ENCODE measurements at places on chromosomes 7 and 10.

GRCh38 chr7:104264285-104264684 is 56.5 kb upstream of the ORC5 start:
- no peak for DNase-seq

- no peak for DNase-seq
Measured at GRCh38 chr10:78890506-78890905, 178.3 kb upstream of the ZMIZ1 start.

GRCh38 chr10:130021383-130021950 is 57.4 kb upstream of the EBF3 start:
- no peak for DNase-seq

DNA sequence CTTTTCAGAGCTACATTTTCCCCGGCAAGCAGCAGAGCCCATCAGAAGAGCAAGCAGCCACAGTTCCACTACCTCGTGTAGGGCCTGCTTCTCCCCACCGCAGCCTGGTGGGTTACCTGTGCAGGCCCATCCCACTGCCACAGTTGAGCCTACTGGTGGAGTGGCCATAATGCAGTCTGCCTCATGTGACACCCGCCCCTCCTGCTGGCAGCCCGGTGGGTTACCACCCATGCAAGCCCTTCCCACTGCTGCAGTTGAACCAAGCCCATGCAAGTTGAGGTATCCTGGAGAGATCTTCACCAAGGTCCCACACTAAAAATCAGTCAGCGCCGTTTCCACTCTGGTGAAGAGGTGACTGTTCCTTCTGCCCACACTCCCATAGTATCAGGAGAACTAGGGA is 32.1 kb upstream of the CNNM1 start:
- no peak for DNase-seq

DNA sequence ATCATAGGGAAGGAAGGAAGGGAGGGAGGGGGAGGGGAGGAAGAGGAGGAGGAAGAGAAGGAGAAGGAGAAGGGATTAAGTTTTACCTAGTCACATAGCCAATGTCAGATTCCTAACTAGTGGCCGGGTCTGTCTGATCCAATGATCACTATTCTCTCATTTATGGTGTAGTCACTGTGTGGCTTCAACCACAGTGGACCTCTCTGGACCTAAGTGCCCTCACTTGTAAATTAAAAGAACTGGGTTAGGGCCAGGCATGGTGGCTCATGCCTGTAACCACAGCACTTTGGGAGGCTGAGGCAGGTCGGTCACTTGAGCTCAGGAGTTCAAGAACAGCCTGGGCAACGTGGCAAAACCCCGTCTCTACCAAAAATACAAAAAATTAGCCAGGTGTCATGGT is 6.6 kb upstream of the SERPINE1 start:
- DNase-seq, result no peak

DNA sequence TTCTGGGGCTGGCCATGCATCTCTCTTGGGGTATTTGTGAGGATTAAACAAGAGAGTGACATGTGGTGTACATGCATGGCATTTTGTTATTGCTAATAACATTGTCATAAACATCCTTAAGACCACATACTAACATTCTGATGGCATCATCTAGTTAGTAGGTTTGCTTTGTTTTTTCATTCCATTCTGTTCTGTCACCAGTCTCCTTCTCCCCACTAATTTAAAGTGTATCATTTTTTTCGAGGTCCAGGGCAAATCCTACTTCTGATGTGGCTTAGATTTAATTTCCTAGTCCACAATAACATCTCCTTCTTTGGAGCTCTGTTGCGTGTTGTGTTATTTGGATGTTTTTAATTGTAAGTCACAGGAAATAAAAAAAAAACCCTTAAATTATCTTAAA is 248.1 kb downstream of the LRMDA start:
- no peak for DNase-seq

- DNase-seq, result no peak
Measured at GRCh38 chr10:110219884-110220283, 12.5 kb downstream of the MXI1 start.

- DNase-seq, result no peak
Measured at GRCh38 chr10:79074732-79075131, 6.0 kb downstream of the ZMIZ1 start.

GRCh38 chr7:25279705-25280104 is 51.4 kb upstream of the NPVF start:
- DNase-seq, result no peak

DNA sequence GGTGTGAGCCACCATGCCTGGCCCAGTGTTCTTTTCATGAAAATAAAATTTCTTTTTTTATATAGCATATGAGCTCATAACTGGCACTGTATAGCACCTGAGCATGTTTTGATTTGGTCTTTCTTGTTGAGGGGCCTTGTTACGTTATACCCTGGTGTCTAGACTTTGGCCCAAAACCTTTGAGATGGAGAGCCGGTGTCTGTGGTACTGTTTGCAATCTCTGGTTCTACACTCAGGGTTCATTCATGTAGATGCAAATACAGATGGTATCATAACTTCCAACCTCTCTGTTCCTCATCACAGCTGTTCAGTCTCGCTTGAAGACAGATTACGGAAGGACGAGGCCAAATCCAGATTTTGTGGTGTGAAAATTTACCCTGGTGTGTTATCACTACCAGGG is at the start of gene TAS2R5:
TSS of gene TAS2R5 (plus strand) at position 301 of the 400 bp plus-strand sequence. CDS start 145 bp downstream, outside the sequence.
- DNase-seq, result no peak

- DNase-seq, result no peak
Measured at GRCh38 chr10:87750001-87750671, 67.9 kb downstream of the ATAD1 start.

DNA sequence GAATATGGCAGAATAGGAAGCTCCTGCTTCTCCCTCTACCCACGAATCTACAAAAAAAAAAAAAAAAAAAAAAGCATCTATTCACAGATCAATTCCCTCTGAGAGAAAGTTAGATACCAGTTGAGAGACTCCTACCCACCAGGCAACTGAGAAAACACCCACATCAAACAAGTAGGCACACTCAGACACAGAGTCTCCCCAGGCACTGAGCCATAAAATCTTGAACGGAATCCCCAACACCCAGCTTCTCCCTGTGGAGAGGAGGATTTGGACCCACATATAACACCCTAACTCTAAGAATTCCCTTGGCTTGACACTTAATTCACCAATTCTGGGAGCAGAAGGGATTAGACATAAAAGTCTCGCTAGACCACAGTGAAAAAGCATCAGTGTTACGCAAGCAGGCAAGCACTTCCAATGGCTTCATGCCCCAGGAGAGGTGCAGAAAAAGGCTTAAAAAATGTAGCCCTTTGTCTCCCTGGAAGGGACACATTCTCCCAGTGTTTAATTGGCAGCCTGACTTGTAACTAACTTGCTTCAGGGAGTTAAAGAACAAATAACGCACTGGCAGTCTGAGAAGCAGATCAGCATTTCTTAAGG is 192.2 kb downstream of the ELAPOR2 start:
- DNase-seq, result no peak

GRCh38 chr10:31876652-31877352 is 51.8 kb downstream of the ARHGAP12 start:
- no peak for DNase-seq

- no peak for DNase-seq
Measured at GRCh38 chr7:18165166-18165565, 137.5 kb upstream of the PRPS1L1 start.

DNA sequence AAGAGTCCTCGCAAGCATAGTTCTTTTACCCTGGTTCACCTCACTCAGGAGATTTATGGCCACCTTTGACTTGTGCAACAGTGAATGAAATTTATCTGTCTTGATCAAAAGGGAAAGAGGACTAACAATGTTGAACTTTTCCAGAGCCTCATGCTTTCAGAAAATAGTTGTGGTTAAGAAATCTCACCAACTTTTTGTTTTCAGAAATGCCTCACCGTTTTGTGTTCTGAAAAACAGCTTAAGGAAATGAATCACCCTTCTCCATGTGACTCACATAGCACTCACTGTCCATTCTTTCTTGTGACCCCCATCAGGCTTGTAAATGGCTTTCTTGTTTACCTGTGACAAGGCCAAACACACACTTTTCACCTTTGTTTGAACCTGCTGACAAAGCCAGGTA is 148.6 kb upstream of the FAM3C start:
- no peak for DNase-seq

- no peak for DNase-seq
Measured at GRCh38 chr10:70509757-70510147, 31.2 kb downstream of the PALD1 start.

DNA sequence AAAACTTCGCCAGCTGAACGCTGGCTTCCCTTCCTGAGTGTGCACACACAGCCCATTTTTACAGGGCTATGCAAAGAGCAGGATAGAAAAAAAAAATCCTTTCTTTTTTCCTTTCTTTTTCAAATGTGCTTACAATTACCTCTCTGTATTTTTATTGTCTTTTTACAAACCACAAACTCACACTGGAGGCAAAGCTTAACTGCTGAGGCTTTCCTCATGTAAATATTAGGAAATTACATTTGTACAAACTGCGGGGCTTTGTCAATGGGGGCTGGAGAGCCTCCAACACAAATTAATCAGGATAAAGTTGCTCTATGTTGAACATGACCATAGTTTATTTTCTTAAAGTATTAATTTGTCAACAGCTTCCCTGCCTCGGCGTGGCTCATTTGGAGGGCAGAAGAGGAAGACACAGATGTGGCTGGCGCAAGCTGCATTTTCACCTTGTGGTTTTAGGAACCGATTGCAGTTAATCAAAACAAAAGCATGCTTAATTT is 411.7 kb upstream of the MKI67 start:
- no peak for DNase-seq

DNA sequence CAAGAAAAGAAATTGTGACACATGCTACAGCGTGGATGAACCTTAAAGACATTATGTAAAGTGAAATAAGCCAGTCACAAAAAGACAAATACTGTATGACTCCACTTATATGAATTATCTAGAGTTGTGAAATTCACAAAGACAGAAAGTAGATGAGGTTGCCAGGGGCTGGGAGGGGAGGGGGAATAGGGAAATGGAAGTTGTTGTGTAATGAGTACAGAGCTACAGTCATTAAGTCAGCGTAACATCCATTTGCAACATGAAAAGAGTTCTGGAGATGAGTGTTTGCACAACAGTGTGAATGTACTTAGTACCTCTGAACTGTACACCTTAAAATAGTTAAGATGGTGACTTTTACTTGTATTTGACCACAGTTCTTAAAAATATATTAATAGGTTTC is 112.1 kb upstream of the CDK1 start:
- DNase-seq, result no peak

DNA sequence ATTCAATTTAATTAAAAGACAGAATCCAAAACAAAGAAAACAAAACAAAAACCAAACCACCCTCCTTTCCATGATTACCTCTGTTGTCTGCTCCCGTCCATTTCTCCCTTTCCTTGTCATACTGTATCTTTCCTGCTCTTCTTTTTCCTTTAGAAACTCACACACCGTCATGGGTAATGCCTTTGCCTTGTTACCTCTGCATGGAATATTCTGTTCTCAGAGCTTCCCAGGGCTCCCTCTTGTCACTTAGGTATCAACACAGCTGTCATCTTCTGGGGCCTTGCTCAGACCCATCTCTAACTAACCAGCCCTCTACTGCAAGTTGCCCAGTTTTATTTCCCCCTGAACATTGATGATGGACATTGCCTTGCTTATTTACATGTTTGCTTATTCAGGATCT is 30.2 kb upstream of the GIMAP8 start:
- no peak for DNase-seq

GRCh38 chr10:13717571-13717935 is 130.8 kb downstream of the PRPF18 start:
- DNase-seq, result no peak

DNA sequence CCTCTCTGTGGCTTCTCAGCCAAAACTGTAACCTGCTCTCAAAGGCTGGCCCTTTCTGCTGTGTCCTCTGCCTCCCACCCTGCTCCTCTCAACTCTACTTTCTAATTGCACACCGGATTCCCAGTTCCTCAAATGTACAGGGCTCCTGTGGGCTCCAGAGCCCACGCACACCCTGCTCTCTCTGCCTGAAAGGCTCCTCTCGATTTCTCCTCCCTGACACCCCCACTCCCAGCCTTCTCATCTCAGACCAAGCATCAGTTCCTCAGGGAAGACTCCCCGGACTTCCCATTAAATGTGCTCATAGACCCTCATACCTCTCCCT is 111.7 kb upstream of the STEAP1B start:
- DNase-seq, result no peak

GRCh38 chr7:99380032-99380822 is 5.7 kb downstream of the ARPC1B start:
- no peak for DNase-seq

- DNase-seq, result no peak
Measured at GRCh38 chr10:49499305-49499851, 39.5 kb downstream of the ERCC6 start.

GRCh38 chr7:157472311-157473050 is 135.7 kb downstream of the DNAJB6 start:
- no peak for DNase-seq

DNA sequence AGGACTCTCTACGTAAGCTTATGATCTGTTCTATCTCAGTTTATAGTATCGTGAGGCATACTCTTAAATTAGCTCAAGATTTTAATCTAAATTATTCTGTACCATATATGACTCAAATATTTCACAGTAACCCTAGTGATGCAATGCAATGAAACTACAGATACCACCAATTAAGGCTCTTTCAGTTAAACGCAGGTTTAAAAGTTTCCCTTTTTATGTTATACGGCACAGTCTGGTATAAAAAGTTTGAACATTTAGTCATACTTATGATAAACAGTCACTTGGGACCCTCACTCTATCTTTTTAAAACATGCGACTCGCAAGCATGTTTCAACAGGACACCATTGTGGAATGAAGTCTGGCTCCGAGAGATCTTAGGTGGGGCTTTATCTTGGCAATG is 107.2 kb downstream of the CDK6 start:
- DNase-seq, result no peak

- DNase-seq, result no peak
Measured at GRCh38 chr10:104895981-104896380, 254.9 kb downstream of the SORCS3 start.

DNA sequence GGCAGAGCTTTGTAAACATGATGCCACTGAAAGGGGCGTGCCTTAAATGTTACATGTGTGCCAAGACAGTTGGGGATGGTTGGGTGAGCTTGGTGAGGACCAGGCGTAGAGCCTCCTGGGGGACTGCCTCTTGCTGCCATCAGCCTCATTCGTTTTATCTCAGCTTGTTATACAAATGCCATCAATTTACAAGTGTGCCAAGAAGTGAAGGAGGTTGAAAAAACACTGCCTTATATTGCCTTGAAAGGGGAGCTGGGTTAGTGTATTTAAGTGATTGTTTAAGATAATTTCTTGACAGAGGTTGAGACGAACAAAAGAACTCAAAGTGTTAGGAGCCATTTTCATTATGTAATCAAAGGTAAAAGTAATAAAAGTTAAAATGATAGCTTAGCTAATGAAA is 354.7 kb downstream of the PHTF2 start:
- no peak for DNase-seq

GRCh38 chr10:475709-476454 is 213.6 kb downstream of the DIP2C start:
- DNase-seq, result no peak
